ENCODE measurements at places on chromosomes 12 and 14.

DNA sequence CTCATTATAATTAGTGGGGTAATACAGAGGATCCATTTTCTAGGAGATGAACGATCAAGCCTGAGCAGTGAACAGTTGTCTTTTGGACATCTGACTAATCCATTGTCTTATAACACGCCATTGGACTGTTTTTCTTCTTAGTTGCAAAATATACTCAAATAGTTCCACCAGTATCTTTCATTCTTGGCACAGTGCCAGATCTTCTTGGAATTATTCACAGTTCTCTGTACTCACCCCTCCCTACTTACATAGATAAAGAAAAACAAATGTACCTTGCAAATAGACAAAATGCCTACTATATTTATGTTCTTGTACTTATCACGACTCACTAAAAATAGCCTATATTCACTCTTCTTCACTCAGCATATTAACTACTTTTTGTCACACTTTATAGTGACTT, 3.8 kb downstream of the CBLN3 start:
- no peak for DNase-seq

DNA sequence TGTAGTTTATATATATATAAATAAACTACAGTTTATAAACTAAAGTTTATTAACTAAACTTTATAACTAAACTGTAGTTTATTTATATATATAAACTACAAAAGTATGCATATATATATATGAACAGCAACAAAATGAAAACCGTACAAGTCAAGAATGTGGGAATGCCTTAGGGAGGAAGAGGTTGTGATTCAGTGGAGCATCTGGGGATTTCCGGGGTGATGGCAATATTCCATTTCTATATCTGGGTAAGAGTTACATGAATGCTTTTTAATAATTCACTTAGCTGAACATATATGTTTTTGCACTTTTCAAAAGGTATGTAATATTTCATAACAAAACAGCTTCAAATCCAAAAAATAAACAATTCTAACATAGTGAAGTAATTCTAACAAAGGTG, 30.1 kb upstream of the CAND1 start:
- DNase-seq, result no peak

DNA sequence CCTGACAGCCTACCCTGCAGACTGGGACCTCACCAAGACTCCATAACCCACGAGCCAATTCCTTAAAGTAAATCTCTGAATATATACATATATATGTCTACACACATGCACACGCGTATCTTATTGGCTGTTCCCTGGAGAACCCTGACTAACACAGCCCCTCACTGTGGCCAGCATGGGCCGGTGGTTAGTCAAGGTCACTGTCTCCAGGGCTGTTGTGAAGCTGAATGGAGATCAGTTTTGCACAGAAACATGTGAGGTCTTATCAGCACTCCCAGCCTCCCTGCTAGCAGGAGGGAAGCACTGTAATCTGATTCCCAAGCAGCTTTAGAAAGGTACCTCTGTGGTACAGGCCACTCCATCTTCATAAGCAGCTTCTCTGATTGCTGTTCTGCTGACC, 46.6 kb upstream of the PLEKHG6 start:
- DNase-seq, result no peak

DNA sequence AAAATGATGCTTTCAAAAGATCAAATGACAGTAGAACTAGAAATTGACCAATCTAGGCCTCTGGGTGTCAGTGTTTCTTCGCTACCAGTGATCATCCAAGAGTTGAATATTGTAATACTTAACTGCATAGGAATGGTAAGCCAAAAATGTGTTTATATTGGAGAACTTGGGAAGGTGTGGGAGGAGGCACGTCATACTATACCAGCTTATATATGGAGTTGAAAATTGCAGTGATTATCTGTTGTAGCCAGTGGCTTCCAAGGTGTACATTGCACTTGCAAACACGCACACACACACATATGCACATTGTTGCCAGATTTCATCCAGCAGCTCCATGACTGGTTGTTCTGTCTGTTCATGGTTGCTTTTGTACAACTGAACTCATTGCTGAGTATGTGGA, 36.1 kb downstream of the EID3 start:
- no peak for DNase-seq

- DNase-seq, result no peak
Measured at GRCh38 chr12:104011253-104011652, 38.7 kb downstream of the GLT8D2 start.
